ENCODE measurements at places on chromosomes 11 and 22. TPM values are rescaled to one million over a fixed set of nuclear protein-coding genes. Genes with fewer than 3 reads are reported as not detected.

Gene PARVG
- total RNA-seq, result 5.7 TPM

DNA sequence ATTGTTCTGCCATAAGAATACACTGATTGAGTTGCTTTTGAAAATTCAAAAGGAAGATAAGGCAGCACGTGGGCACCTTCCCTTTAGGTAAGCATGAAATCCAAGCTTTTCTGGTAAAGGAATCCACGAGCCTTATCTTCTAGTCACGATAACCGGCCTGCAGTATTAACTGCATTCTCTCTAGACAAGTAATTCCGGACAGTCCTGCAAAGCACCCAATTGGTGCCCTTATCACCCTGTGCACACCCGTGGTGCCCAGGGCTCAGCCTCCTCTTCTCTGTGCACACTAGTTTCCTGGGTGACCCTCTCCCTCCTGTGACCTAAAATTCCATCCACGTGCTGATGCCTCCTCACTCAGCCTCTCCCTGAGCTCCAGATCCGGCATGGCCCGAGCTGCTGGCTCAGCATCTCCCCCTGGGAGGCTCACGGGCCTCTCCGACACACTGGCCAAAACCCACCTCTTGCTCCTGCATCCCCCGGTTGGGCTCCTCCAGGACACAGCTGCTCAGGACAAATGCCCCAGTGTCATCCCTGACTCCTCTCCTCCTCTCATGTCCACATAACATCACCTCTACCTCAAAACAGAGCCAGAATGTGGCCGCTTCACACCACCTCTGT is 63.7 kb downstream of the PACSIN2 start:
- no peak for DNase-seq

GRCh38 chr11:17950644-17951043 is 62.2 kb downstream of the SERGEF start:
- DNase-seq, result no peak

- no peak for DNase-seq
Observed at GRCh38 chr11:43868852-43869567, 11.6 kb upstream of the ALKBH3 start.

GRCh38 chr11:9789910-9790309 is 126.0 kb downstream of the SWAP70 start:
- no peak for DNase-seq

GRCh38 chr11:118661425-118662301 is 17.8 kb downstream of the TREH start:
- DNase-seq, result no peak

DNA sequence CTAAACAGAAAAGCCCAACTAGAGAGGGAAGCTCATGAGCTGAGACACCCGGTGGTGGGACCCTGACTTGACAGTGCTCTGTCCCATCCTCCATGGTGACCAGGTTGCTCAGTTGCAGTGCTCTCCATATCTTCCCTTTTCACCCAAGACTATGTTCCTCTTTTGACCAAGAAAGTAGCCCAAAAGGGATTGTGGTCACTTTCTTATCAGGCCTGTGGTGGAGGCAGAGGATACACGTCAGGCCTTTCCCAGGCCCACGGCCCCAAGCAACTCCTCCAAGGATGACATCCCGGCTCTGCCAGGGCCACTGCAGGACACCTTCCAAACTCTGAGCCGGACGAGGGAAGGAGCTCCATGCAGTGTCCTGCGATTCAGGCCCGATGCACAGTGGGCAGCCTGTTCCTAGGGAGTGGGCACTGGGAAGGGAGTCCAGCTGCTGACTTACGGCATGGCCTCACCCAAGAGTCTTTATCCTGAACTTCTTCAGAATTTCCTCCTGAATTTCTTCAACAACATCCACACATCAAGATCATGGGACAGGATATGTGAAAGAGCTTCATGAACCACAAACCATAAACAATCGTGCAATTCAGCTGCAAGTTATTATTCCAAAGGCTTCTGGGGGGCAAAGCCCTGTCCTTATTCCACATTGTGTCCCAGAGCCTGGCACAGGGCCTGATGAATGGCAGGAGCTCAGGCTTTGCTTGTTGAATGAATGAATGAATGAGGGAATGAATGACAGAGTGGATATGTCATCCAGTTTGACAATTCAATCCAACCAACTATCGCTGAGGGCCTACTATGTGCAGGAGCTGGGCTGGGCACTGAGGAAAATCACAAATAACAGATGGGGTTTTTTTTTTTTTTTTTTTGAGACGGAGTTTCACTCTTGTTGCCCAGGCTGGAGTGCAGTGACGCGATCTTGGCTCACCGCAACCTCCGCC is 36.0 kb upstream of the MYH9 start:
- DNase-seq, result no peak

All from thyroid gland (tissue), 4 donors.